ENCODE measurements at places on chromosomes 13 and 19. TPM values are rescaled to one million over a fixed set of nuclear protein-coding genes. Genes with fewer than 3 reads are reported as not detected.

Gene RGS9BP
- total RNA-seq, result 0.72 TPM

Gene CBY2
- total RNA-seq, result not detected

Gene LAIR2
- total RNA-seq, result not detected

Gene ITGBL1
- total RNA-seq, result 360 TPM

Gene KANK3
- total RNA-seq, result not detected

Gene SIGLEC12
- total RNA-seq, result under 0.01 TPM

Gene MADCAM1
- 0.72 TPM for total RNA-seq

Gene PRODH2
- total RNA-seq, result not detected

Gene ZNF665
- 2.9 TPM for total RNA-seq

Gene DHDH
- total RNA-seq, result 0.36 TPM

Gene ATP8B3
- total RNA-seq, result 0.72 TPM

Gene C19orf38
- total RNA-seq, result under 0.01 TPM

Gene HSH2D
- not detected for total RNA-seq

Gene TRPM4
- total RNA-seq, result 15.9 TPM

Gene SIGLEC6
- not detected for total RNA-seq

Gene KASH5
- not detected for total RNA-seq

Gene SH3GL1
- 84.9 TPM for total RNA-seq

Gene CD22
- not detected for total RNA-seq

Gene CYP2F1
- total RNA-seq, result not detected

Gene ZNF560
- total RNA-seq, result 0.29 TPM

Gene ISOC2
- 55.4 TPM for total RNA-seq

Gene SAFB
- total RNA-seq, result 33.7 TPM

Gene LILRB3
- not detected for total RNA-seq

Gene CRLF1
- 6.9 TPM for total RNA-seq

Gene CEACAM5
- total RNA-seq, result not detected

Gene CLPTM1
- total RNA-seq, result 61.3 TPM

Gene GPR4
- total RNA-seq, result not detected

Gene TPT1
- total RNA-seq, result 2,713 TPM

Gene SLC17A7
- under 0.01 TPM for total RNA-seq

Gene HTR2A
- under 0.01 TPM for total RNA-seq

Gene ZNF814
- total RNA-seq, result 15.9 TPM

Gene SGTA
- total RNA-seq, result 38.7 TPM

All from osteoblast (primary cell).